AG08396 (cell line): ENCODE measurements at places on chromosomes 6 and 20.

DNA sequence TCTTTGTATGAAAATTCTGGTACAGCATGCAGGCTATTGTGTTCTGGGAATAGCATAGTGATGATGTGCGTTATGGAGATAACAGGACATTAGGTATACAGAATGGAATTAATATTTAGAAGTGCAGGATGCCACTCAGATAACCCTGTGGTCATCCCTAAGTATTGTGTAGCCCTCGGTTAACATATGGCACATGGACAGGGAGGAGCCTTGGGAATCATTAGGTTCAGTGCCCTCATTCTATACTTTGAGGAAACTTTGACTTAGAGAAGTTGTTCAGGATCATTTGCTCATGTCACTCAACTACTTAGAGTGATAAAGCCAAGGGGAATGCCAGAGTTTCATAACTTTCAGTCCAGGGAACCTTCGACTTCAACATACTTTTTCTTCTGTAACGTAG is 185.9 kb downstream of the UST start:
- DNase-seq = no peak

DNA sequence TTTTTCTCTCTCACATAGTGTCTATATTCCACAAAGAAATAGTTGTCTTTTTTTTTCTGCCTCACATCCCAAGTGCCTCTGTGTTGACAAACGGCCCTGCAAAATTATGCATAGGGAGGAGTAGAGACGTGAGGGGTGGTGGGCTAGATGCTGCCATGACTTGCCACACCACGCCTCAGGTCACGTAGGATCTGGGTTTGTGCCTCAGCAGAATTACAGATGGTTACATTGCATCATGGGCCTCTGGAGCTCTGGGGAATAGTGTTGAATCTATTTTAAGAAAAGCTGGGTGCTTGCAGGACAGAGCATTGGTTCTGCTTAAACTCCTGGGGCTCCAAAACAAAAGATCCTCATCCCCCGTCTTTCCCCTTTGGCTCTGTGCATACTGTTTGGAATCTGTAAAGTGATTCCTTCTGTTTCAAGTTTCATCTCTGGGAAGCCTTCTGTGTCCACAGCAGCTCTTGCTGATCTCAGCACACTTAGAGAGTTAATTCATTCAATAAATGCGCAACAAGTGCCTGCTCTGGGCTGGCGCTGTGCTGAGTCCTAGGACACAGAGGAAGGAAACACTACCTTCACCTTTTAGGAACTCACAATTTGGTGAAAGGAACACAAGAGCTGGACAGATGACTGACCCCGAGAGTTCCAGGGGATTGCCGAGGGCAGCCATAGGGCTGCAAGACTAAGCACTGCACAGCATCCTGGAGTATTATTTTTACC is 2.4 kb downstream of the FANCE start:
- DNase-seq = no peak

DNA sequence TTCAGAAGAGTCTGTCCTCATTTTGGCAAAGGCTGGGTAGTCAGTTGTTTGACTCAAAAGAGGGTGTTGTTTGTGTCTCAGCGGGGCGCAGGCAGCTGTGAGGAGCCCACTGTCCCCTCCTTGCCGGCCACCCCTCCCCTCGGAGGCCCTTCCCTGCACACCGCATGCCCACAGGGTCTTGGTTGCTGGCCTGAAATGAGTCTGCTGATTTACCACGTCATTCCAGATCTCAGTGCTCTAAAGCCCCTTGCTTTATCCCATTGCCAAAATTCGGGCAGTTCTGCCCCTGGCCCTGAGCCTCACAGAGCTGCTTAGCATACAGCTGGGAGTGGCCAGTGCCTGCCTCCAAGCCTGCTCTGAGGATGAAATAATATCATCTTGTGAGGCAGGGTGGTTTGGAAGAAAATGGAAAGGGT is 220.7 kb downstream of the UST start:
- DNase-seq = no peak

DNA sequence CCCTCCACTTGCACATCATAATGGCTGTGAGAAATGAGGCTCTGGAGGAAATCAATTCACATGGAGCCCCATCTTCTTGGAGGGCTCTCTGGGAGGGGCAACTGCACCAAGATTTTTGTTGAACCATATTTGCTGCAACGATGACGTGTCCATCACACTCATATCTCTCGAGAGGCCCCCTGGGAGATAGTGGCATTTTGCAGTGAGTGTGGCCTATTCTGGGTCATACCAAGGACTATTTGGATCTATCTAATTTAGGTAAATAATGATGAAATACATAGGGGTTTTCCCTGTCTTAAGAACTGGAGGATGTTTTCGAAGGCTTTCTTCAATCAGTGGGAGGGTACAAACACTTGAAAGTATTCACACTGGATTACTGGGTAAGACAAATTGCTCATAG is 31.6 kb downstream of the CNR1 start:
- DNase-seq = no peak

GRCh38 chr6:52840763-52841585 is at the start of gene GSTA5:
GSTA5 (minus strand) TSS chr6:52840813.
- no peak for DNase-seq

DNA sequence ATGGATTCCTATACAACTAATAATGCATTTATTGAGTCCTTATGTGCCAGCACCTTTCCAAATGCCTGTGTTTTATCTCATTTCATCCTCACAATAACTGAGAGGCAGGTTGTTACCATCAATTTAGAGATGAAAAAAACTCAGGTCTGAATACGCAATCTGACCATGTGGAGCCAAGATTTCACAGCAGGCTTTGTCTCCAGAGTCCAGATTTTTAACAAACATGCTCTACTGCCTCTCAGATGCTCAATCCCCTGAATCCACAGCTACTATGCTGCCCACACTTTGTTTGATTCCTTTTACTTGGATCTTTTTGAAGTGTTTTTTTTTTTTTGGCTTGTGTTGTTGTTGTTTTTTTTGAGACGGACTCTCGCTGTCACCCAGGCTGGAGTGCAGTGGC is 46.8 kb downstream of the B4GALT5 start:
- DNase-seq = no peak

DNA sequence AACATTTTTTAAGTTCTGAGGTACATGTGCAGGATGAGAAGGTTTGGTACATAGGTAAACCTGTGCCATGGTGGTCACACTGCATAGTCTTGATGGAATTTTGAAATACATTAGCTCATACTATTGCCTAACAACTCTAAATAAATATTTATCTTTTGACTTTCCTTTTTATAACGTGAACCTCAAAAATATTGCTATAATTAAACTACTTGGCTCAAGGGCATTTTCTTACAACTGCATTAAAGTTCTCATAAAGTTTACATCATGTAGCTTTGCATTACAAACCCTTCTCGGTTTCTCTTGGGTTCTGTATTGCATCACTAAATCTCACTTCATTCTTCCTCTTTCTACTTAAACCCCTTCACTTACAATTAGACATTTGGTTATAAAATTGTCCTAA is 636.0 kb upstream of the PTCHD4 start:
- DNase-seq = no peak

DNA sequence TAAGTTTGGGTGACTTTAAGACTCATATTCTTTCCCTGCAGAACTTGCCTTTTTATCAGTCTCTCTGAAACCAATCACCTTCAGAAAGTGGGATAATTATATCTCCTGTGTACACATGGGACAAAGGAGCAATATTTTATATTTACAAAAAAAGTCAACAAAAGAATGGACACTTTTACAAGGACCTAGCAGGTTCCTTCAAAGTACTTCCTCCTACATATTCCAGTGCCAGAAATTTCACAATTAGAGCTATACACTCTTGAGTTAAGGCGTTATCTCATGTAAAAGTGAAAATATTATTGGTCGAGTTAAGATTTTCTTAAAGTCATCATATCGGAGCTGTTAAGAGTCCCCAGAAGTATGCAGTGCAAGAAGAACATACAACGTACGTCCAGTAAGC is 98.9 kb upstream of the MAFB start:
- no peak for DNase-seq

DNA sequence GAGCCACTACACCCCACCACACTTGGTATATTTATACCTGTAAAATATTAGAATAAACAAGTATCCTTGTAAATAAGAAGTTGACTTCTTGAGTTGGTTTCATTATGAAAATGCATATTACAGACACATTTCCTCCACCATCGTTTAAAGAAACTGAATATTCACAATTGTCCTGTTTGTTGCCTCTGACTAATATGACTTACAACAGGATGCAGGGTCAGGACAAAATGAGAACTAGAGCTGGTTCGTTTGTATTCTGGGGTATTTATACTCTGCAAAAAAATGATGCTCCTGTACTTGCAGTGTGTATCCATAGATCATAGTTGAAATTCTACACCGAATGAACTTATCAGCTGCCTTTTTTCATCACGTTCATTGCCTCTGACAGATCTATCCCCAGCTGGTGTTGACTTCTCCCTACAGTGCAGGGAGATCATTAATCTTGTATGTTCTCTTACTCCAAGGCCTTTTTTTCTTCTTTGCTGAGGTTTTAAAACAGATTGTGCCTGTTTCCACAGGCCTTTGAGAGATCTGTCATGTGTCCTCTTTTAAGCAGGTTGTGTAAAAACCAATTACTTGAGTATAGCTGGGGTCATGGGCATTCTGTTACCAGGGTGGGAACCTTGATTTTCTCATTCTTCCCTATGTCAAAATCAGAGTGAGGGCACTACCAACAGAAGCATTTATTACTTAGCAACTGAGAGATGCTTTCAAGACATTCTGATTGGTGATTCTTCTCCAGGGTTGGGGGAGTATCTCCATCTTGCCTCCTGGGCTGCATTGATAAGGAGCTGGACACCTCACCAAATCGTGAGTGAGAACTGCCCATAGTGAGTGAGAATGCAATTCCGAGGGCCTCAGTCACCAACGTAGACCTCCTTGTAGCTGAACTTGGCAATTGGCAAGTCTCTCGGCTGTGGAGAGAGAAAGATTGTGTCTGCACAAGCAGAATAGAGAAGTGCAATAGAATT is 78.8 kb upstream of the CD83 start:
- DNase-seq = no peak

DNA sequence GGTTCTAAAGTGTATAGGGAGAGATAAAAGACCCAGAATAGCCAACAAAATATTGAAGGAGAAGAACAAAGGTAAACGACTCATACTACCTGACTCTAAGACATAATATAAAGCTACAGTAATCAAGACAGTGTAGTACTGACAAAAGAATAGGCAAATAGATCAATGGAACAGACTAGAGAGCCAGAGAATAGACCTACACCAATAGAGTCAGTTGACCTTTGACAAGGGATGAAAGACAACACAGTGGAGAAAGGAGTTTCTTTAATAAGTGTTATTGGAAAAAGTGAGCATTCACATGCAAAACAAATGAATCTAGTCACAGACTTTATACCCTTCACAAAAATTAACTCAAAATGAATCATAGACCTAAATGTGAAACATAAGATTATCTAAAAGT is 96.4 kb downstream of the ISM1 start:
- DNase-seq = no peak

GRCh38 chr6:71301546-71301945 is 12.9 kb downstream of the OGFRL1 start:
- DNase-seq = no peak

DNA sequence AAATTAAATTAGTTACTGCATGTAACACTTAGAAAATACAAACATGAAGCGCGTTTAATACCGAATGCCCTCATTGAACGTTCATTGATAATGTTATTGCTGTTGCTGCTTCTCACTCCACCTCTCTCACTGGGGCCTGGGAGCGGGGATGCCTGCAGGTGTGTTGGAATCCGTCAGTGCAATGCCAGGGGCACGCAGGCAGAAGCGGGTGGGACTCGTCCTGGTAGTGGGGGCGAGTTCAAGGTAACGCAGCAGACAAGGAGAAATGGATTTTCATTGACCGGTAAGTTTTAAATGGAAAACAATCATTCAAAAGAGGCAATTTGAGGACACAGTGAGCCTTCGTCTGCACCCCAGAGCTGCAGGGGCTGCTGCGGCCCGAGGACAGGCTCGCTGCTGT is 71.2 kb upstream of the AFDN start:
- DNase-seq = no peak

DNA sequence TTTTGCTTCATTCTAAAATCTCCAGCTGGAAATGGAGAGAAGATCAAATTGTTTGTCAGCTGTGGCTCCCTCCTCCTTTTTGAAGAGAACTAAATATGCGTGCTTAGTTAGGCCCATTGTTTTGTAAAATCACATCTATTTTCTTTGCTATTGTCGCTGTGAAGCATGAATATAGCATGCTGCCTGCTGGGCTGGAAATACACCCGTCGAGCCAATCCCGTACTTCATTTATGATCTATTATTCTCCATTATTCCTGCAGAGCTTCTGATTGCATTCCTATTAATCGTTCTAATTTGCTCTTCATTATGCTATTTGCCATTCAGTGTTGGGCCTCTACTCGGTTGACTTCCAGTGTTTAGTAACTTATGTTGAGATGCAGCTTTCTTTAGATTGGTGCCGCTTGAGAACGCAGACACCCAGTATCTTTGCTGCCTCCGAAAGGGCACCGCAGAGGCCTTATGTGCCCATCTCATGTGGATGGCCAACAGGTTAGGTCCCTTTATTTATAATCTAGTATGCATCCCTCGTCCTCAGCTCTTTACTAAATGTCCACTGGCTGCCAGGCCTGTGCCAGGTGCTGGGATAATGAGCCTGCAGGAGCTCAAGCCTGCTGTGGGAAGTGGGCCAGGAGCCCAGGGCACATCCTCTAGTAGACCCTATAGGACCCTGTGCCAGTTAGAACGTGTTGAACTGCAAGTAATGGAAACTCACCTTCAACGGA is 45.6 kb downstream of the FAM50B start:
- no peak for DNase-seq
